ENCODE measurements at places on chromosomes 6 and 20.

DNA sequence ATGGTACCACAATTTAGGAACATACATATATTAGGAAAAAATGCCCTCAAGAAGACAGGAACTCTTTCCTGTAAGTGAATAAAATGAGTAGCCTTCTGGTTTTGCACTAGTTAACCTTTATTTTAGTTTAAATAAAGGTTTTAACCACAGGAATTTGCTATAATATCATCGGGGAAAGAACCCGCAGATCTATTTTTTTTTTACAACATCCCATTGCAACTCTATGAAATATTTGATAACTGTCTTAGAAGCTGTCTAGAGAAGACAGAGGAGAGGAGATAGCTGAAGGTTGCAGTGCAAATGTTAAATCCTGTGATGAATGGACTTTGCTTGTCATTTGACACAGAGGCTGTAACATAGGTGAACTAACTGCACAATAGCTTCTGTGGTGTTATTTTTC lies 69.5 kb downstream of the TINAG start:
- no peak for DNase-seq

GRCh38 chr6:137923866-137924653 lies 57.0 kb downstream of the TNFAIP3 start:
- no peak for DNase-seq

- no peak for DNase-seq
Measured at GRCh38 chr6:158774717-158775449, 44.3 kb downstream of the EZR start.

- DNase-seq = no peak
Measured at GRCh38 chr6:130019326-130020072, 1.1 kb downstream of the L3MBTL3 start.

DNA sequence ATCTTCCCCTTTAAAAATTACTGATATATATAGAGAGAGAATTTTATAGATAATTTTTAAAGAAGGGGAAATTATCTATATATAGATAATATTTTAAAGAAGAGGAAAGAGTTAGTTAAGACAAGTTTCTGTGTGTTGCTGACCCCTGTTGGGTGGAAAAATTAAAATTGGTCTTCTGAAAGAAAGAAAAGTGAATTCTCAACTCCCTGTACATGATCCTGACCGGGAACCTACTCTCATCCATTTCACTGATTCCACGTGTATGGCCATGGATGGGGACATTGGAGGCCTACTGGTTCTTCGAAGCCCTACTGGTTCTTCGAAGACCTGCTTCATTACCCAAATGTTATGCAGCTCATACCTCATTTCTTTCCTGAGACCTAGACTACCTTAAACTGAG lies 53.0 kb upstream of the TCF21 start:
- no peak for DNase-seq

DNA sequence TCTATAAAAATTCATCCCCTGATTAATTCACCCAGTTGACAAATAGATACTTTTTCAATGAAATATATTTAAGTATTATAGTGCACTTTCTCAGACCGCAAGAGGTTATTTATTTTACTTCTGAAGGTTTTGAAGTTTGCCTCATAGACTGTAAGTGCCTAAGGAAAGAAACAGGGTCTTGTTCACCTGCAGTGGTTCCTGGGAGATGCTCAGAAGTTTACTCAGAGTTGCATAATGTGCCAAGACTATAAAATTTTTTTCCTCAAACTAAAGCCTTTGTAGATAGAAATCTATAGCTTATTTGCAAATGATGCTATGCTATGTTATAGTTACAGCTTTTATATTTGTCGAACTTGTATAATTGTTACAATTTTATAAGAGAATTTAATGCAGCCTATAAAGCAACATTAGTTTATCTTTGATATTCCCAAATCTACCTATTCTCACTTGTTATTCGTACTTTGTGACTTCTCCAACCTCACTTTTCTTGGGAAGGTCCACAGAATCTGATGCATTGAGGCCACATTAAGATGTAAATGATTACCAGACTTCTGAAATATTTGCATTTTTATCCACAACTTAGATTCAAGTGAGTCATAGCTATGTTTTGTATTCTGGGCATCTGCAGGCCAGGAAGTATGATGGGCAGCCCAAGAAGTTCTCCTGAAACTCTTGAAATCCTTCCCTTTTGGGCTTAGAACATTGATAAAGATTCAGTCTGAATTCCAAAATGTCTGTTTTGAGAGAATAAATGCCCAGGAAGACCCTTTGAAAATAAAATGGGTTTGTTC lies 35.7 kb downstream of the KCNQ5 start:
- no peak for DNase-seq

- no peak for DNase-seq
Measured at GRCh38 chr6:28531479-28532128, 5.9 kb downstream of the GPX5 start.

DNA sequence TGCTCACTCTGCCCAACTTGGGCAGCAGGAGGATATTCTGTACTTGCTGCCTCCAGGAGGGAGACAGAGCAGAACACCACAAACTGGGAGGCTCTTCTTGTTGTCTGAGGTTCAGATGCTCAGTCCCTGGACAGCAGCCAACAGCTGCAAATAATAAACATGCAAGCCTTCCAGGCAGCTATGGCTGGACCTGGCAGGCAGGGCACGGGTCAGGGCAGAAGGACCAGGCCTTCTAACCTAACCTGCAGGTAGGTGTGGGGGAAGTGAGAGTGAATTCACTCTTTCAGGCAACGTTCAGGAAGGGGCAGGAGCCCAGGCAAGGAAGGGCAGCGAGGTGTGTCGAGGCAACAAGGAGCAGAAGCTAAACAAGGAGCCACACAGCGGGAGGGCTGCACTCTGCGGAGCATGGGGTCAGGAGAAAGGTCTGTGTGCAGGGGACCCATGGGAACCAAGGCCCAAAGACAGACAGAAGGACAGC lies 31.5 kb downstream of the NINL start:
- no peak for DNase-seq

- no peak for DNase-seq
Measured at GRCh38 chr6:11315743-11316437, 83.4 kb upstream of the NEDD9 start.

GRCh38 chr6:153873541-153873940 lies 165.5 kb upstream of the OPRM1 start:
- DNase-seq = no peak

DNA sequence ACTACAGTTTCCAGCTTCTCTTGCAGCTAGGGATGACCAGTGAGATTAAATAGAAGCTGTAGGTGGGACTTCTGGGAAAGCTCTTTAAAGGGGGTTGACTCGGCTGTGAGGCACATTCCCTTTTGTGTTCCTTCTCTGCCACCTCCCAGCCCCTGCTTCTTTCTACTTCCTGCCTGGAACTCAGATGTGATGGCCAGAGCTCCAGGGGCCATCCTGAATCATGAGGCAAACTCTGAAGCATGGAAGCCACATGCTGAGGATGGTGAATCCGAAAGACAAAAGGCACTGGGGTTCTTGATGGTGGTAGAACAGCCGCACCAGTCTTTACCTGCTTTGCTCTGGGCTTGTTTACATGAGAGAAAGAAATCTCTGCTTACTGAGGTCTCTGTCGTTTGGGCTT lies 9.1 kb downstream of the CEBPB start:
- no peak for DNase-seq

- no peak for DNase-seq
Measured at GRCh38 chr20:36314734-36315544, 8.8 kb downstream of the DLGAP4 start.

GRCh38 chr6:89482126-89482525 lies 49.2 kb downstream of the ANKRD6 start:
- DNase-seq = no peak

DNA sequence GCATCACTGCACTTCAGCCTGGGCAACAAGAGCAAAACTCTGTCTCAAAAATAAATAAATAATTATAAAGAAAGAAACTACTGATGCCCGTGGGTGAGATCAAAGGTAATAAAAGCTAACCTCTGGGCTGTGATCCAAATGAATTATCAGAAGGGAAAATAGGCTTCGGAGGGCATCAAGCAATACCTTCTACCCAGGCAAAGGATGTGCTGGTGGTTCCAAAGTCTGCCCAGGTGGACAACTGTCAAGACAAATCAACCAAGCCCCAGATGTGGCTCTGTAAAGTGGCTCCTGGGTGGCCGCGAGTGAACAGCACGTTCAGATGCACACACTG lies 95.6 kb downstream of the SCML4 start:
- no peak for DNase-seq

GRCh38 chr6:150717419-150717818 lies 117.7 kb downstream of the PLEKHG1 start:
- no peak for DNase-seq

GRCh38 chr6:13579911-13580310 lies 5.5 kb downstream of the SIRT5 start:
- no peak for DNase-seq

- DNase-seq = no peak
Measured at GRCh38 chr6:41670703-41671360, 32.6 kb downstream of the MDFI start.

- peak; percentile 76 for DNase-seq
Measured at GRCh38 chr6:26025894-26026832, 61.1 kb upstream of the HFE start.

- no peak for DNase-seq
Measured at GRCh38 chr6:121482004-121482693, 46.7 kb downstream of the GJA1 start.

DNA sequence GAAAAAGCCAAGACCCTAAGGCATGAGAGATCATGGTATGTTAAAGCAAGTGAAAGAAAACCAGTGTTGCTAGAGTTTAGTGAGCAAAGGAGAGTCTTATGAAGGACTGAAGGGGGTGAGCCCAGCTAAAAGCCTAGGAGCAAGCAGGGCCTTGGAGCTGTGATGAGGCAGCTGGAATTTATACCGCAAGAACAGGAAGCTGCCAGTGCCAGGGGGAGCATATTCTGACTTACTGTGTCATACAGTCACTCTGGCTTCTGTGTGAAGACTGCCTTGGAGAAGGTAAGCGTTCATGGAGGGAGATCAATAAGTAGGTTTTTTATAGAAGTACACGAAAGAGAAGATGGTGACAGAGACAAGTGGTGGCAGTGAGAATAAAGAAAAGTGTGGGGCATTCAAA lies 308.9 kb upstream of the THEMIS start:
- no peak for DNase-seq
